NCI-H345 (cell line): ENCODE measurements at places on chromosomes 5 and 9.
A peak's percentile ranks its signal among the peaks of the same experiment; 100 is the strongest.

DNA sequence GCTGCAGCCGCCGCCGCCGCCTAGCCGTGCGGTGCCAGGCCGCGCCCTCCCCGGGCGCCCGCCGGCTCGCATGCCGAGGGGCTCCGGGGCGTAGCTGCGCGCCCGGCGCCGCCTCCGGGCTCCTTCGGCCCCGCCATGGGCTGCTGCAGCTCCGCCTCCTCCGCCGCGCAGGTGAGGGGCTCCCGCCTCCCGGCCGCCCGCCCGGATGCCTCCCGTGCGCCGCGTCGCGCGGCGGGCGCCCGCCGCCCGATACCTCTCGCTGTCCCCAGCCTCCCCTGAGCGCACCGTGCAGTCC is 230 bp downstream of the SLC44A1 start:
- peak; percentile 83 for DNase-seq

GRCh38 chr9:97910357-97910756 is 11.9 kb downstream of the TRMO start:
- no peak for DNase-seq

GRCh38 chr5:137699336-137700281 is 36.3 kb downstream of the KLHL3 start:
- no peak for DNase-seq

- no peak for DNase-seq
Measured at GRCh38 chr5:175656966-175657365, 905 bp upstream of the HRH2 start.

DNA sequence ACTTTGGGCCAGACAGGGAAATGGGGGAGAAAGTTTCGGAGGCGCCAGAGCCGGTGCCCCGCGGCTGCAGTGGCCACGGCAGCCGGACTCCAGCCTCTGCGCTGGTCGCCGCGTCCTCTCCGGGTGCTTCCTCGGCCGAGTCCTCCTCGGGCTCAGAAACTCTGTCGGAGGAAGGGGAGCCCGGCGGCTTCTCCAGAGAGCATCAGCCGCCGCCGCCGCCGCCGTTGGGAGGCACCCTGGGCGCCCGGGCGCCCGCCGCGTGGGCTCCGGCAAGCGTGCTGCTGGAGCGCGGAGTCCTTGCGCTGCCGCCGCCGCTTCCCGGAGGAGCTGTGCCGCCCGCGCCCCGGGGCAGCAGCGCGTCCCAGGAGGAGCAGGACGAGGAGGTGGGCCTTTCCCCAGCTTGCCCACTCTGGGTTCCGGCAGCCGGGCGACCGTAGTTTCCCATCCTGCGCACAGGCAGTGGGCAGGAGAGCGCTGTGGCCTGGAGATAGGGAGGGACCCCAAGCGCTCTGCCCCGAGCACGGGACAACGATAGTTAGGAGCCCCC is 516 bp downstream of the MAST4 start:
- peak; percentile 38 for DNase-seq

- DNase-seq: no peak
Measured at GRCh38 chr9:22514871-22515270, 68.2 kb downstream of the DMRTA1 start.

- no peak for DNase-seq
Measured at GRCh38 chr9:125476645-125477044, 215.0 kb downstream of the GAPVD1 start.

GRCh38 chr5:24444414-24444813 is 200.4 kb downstream of the CDH10 start:
- DNase-seq: peak; percentile 5
